GM23338 (cell line): ENCODE measurements at places on chromosomes 4 and X.

- DNase-seq: no peak
Measured at GRCh38 chr4:13765539-13765938, 138.0 kb upstream of the BOD1L1 start.

- DNase-seq: no peak
Measured at GRCh38 chrX:84796321-84796720, 207.4 kb upstream of the APOOL start.

DNA sequence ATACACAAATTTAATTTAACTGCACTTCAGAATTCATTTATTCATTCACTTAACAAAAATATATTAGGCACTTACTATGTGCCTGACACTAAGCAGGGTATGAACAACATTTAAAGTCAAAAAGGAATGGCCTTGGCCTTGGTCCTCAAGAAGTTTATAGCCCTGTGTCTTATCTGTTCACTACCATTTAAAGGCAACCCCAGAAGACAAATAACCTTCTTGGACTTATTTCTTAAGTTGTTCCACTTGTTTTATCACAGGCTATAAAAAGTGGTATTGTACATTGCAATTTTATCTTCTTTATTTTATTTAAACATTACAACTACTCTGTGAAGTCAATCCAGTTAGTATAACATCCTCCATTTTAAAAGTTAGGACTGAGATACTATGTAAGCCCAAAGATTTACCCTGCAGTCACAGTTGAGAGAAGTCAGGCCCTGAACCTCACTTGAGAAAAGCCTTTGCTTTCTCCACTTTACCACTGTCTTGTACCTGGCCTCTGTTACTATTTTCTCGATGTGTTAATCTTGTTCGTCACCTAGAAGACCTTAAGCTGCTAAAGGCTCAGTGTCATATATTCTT lies 305.6 kb upstream of the DIPK2B start:
- no peak for DNase-seq

DNA sequence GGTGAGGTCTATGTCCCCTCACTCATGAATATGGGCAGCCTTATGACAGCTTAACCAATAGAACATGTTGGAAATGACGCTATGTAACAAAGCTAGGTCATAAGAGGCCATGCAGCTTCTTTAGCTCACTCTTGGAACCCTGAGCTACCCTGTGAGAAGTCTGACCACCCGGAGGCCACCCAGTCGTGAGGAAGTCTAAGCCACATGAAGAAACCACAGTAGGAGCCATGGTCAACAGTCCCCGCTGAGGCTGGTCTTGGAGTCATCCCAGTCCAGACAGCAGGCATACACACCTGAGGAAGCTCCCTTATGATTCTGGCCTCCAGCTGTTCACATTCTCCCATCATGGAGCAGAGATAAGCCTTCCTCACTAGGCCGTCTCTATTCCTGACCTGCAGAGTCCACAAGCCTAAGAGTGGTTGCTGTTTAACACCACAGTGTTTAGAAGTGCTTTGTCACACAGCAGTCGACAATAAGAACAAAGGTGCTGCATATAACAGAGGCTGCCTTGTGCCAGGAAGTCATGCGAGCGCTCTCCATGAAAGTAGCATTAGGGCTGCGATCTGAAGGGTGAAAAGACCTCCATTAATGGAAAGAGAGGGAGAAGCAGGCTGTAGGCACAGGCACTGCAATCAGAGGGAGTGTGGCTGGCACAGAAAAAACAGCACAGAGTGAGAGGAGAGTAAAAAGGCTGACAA lies 38.2 kb downstream of the TSPAN5 start:
- no peak for DNase-seq

- no peak for DNase-seq
Measured at GRCh38 chr4:164446516-164446915, 307.4 kb upstream of the SMIM31 start.

- peak; percentile 71 for DNase-seq
Measured at GRCh38 chr4:2860391-2861348, 17.0 kb downstream of the ADD1 start.

DNA sequence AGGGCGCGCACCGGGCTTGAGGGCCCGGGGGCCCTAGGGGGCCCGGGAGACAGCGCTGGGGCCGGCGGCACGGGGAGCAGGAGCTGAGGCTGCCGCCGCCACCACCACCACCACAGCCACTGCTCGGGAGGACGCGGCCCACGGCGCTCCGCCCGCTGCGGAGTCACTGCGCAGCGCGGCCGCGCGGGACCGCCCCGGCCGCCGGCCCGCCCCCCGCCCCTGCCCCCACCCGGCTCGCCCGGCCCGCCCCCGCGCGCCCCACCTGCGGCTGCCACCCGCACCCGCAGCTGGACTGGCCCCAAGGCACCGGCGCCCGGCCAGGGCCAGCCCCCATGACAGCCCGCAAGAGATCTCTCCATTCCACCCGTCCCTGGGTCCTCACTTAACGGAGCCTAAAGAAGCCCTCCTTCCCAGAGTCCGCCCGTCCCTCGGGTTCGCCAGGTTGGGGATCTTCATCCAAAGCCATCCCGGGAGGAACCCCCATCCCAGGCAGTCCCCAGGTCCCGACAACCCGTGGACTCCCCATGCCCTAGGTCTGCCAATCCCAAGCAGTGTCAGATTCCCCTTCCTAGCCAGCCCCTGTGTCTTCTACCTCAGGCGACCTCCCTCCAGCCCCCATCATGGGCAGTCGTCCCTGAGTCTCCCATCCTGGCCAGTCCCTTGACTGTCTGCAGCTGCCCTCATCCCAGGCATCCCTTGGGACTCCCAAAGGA lies 40.0 kb upstream of the IQSEC2 start:
- peak; percentile 22 for DNase-seq

DNA sequence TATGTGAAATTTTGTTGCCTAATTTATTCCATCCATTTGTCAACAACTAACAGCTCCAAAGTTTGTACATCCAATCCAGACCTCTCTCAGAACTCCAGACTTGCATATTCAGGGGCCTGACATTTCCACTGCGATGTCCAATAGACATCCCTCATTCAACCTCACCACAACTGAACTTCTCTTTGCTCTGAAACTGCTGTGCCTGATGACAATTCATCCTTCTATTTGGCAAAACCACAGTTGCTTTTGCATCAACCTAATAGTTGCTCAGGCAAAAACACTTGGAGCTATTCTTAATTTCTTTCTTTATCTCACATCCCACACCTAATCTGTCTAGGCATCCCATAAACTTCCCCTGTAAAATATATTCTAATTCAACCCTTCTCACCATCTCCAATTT lies 56.5 kb downstream of the ANTXR2 start:
- DNase-seq: no peak

- no peak for DNase-seq
Measured at GRCh38 chr4:168871632-168872031, 138.4 kb downstream of the CBR4 start.

DNA sequence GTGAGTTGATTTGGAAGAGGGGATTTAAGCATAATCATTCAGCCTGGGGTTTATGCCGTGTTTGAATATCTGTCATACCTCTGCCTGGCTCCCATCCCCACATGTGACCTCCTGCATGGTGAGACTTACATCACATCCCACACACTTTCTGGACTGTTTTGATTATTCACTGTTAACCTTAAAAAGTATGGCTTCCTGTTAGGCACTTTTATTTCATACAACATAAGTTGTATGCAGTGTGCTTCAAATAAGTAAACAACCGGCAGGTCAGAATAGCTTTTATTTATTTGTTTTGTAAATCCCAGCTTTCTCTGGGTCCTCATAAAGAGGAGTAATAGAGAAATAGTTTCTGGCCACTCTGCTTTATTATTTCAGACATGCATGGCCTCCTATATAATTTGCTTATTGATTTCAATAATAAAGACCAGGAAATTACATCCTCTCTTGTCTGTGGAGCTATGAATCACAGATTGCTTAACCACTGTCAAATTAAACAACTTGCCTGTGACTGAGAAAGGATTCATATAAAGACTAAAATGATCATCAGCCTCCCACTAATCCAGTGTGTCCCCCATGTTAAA lies 376.8 kb upstream of the ZFP42 start:
- no peak for DNase-seq

DNA sequence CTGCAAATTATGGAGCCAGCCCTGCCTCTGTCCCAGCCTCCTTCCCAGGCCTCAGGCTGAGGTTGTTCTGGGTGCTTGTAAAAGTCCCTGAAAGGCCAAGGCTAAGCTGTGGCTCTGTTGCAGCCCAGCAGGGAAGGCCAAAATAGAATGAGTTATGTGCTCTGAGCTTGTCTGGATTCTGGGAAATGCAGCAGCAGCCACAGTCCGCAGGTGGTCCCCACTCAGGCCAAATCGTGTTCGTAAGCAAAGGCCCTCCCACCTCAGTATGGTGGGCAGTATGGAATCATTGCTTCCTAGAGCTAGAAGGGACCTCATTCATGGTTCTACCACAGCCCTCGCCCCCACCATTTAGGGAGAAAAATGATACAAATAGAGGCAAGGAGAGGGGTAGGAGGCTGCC lies 4.7 kb upstream of the TCEAL1 start:
- DNase-seq: no peak

DNA sequence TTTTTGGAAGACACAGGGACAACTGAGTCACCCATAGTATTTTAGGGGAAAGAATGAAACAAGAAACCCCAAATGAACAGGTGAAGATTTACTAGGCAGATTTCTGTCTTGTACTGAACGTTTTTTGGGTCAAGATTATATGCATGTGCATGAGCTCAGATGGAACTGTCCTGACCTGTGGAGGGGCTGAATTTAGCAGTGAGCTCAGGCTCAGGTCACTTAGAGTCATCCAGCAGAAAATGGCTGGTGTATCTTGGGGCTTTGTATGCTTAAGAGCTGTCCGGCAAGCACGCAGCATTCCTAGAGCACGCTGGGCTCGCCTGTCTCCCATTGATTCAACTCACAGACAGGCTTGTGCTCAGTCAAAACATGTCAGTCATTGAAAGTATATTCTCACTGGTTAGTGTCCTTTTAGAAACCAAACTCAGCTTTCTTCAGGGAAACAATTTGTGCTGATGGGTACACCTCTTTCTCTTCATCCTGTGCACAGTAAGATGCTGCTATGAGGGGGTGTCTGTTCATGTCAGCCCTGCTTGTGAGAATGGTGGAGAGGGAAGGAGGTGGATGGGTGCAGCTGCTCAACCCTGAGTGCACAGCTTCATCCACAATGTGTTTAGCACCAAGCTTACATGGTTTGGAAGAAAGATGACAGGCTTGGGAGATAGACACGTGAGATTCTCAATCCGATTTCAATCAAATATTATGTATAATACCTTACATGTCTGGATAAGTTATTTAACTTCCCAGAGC lies 47.5 kb upstream of the PDLIM3 start:
- DNase-seq: no peak

GRCh38 chrX:109952985-109953905 lies 49.7 kb upstream of the TMEM164 start:
- DNase-seq: no peak

- DNase-seq: no peak
Measured at GRCh38 chrX:72180539-72180938, 1.0 kb upstream of the PIN4 start.

- peak; percentile 88 for DNase-seq
Measured at GRCh38 chrX:132412208-132412607, 76.6 kb downstream of the MBNL3 start.

GRCh38 chrX:37350034-37350365 lies 836 bp downstream of the PRRG1 start:
- DNase-seq: no peak

DNA sequence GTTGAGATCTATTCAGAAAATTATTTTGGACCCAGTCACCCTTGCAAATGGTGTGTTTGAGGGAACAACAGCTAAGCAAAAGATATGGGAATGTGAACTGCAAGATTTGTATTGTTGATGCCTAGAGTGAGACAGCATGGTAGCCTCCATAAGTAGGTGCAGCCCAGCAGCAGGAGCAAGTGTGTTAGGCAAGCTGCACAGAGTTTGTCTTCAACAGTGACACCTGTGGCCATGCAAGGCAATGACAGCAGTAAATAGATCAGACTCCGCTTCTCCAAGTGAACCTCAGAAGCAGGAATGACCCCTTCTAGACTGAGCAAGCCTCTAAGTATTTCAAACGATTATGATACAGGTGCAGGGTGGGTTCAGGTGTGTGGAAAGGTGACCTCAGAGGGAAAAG lies 133.4 kb upstream of the MSX1 start:
- DNase-seq: no peak

GRCh38 chr4:137000432-137000831 lies 531.9 kb downstream of the PCDH18 start:
- no peak for DNase-seq

DNA sequence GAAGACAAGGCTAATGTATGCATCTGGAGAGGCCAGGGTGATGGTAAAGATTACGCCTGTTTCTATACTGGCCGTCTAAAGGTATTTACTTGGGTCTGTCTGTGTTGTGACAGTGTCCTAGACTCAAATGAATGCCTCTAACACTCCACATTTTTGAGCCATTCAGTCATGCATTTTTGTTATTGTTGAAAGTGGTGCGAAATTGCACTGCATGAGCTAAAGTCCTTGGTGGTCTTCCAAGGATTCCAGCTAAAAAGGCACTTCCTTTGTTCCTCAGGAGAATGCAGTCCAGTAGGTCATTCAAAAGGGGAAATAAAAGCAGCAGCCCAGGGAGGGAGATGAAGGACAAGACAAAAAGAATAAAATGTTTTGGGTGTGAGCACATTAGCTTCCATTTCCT lies 3.0 kb downstream of the GPC4 start:
- DNase-seq: no peak

GRCh38 chr4:108068442-108068841 lies 78.8 kb downstream of the HADH start:
- no peak for DNase-seq

DNA sequence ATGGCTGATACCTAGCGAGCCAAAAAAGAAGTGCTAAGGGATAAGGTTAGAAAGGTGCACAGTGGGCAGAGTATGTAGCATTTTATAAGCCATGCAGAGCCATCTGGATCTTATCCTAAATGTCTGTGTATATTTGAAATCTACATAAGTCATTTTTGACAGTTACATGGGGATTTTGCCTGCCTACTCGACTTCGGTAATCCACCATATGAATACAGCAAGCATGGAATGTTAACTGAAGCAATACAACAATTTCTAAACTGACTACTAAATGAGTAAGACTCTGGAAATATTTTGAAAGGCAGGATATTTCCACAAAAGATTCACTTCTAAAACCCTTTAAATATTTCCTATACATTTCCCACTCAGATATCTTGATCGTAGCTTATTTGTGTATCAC lies 122.5 kb downstream of the KCNIP4 start:
- DNase-seq: no peak
